ENCODE measurements at places on chromosomes 11 and 22.

GRCh38 chr22:37228106-37229011 is 15.7 kb downstream of the RAC2 start:
- DNase-seq = no peak

GRCh38 chr22:24040946-24041345 is 29.8 kb downstream of the CABIN1 start:
- no peak for DNase-seq

DNA sequence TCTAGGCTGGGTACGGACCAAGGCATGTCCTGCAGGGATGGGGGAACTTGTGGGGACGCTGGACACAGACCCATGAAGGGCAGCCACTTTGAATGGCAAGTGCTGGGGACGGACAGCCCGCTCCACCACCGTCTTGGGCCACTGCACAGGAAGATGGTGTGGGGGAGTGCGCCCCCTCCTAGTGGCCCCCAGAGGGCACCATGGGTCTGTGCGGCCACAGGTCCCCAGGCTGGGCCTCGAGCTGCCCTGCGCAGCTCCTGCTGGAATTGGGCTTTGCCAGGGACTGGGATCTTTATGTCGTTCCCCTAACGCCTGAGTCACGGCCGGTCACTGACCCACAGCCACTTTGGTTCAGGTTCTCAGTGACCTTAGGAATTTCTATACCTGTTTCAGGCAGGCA is 44.4 kb downstream of the NAT10 start:
- DNase-seq = no peak

DNA sequence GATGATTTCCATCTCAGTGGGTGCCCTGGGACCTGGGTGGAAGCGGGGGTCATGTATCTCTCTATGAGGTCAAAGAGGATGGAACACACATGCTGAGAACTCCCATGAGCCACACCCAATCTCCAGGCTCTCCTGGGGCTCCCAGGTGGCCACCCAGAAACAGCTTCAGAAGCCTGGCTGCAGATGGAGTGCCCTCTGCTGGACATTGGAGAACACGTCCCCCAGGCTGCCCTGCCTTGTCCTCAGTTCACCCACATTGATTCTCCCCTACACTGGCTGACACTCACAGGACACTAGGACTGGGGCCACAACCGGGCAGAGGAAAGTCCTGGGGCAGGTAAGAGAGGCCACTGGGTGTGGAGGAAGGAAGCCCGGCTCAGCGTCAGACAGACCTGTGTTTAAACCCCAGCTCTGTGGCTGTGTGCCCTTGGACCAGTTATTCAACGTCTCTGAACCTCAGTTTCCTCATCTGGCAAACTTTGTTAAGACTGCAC is 4.5 kb upstream of the NOL12 start:
- DNase-seq = peak; percentile 69

DNA sequence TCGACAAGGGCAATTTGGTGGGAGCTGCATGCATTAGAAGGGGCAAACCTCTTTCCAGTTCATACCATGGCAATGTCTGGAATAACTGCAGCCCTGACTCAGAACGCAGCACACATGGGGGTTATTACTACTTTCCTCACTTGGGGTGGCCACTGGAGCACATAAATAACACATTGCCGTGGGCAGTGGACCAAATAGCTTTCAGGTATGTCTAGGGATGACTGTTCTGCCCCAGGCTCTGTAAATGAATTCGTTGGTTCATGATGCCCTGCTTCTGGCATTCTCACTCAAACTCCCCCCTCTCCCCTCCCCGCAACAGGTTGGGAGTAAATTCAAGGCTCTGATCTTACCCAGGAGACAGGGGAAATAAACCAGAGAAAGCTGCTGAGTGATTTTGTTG is 238.0 kb upstream of the PLET1 start:
- DNase-seq = no peak

Data from activated T-cell treated with anti-CD3 and anti-CD28 coated beads for 24 hours (primary cell).